Transverse colon (tissue), 4 donors: ENCODE measurements at places on chromosomes 16 and 17. TPM values are rescaled to one million over a fixed set of nuclear protein-coding genes. Genes with fewer than 3 reads are reported as not detected.
A peak's percentile ranks its signal among the peaks of the same experiment; 100 is the strongest.

GRCh38 chr16:17439580-17439979, 31.2 kb downstream of the XYLT1 start:
- DNase-seq = no peak

DNA sequence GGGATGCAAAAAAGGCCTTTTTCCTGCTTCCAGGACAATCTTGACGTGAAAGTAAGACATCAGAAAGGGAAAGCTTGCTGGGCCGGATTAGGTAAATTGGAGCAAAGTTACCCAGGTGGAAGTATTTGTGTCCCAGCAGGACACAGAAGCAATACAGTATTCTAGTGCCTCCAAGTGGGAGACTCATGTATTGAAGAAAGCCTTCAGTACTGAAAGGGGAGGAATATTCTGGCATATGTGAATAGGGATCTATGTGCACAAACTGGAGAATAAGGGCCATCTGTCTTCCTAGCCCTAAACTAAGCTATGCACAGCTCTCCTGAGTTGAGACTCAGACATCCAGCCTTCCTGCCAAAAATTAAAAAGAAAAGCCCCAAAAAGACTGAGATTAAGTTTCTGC, 327.3 kb upstream of the CDH8 start:
- no peak for DNase-seq

DNA sequence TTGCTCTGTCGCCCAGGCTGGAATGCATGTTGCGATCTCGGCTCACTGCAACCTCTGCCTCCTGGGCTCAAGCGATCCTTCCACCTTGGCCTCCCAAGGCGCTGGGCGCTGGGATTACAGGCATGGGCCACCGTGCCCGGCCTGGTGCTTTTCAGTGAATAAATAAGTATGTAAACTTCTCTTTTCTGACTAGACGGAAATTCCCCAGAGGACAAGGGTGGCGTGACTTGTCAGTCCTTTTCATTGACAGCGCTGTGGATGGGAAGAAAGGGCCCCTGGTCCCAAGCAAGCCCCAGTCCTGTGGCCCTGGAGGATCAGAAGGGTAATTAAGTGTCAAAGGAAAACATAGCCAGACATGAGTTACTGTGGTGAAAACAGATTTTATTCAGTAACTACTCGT, 9.6 kb upstream of the SPN start:
- no peak for DNase-seq

The ITGB4 gene
- 323 TPM for total RNA-seq

The GUCY2D gene
- total RNA-seq = not detected

GRCh38 chr17:29557085-29557738, 9.6 kb downstream of the ABHD15 start:
- DNase-seq = no peak

- no peak for DNase-seq
Measured at GRCh38 chr17:45061606-45062205, 589 bp downstream of the NMT1 start.

The PYDC1 gene
- total RNA-seq = not detected

The SDR42E2 gene
- total RNA-seq = not detected

- peak; percentile 74 for DNase-seq
Measured at GRCh38 chr17:21119247-21119918, 7.4 kb upstream of the DHRS7B start.
